ENCODE measurements at places on chromosomes 3 and 15. TPM values are rescaled to one million over a fixed set of nuclear protein-coding genes. Genes with fewer than 3 reads are reported as not detected.

The SOX14 gene
- polyA plus RNA-seq = not detected

DNA sequence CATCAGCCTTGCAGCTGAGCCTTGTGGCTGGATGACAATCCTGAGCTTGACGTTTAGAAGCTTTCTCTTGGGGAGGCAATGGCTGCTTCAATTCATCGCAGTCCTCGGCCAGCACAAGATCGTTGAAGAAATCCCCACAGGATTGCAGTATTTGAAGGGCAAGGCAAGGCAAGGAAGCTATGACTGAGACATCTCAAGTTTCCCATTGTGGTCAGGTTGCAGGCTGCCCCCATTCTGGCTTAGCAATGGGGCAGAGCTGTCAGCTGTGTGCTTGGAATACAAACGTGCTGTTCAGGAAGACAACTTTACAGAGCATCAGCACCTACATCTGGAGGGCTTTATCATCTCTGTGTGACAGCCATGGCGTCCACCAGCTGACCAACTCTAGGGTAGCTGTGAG is 275.9 kb upstream of the TBL1XR1 start:
- DNase-seq = no peak

DNA sequence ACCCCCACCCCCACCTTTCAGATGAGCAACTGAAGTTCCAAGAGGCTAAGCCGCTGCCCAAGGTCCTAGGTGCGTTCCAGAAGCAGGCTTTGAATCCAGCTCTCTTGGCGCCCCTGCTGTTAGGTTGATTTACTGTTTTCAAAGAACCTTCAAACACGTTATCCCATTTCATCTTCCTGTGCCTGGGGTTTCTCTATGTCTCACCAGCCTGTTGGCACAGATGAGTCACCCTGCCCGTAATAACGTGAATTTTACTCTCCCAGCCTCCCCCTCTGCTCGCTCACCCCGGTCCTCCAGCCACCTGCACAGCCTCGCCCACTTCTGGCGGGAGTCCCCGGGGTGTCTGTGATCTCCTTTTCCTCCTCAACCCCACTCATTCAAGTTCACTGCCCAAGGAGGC is 13.0 kb upstream of the TSEN2 start:
- DNase-seq = no peak

DNA sequence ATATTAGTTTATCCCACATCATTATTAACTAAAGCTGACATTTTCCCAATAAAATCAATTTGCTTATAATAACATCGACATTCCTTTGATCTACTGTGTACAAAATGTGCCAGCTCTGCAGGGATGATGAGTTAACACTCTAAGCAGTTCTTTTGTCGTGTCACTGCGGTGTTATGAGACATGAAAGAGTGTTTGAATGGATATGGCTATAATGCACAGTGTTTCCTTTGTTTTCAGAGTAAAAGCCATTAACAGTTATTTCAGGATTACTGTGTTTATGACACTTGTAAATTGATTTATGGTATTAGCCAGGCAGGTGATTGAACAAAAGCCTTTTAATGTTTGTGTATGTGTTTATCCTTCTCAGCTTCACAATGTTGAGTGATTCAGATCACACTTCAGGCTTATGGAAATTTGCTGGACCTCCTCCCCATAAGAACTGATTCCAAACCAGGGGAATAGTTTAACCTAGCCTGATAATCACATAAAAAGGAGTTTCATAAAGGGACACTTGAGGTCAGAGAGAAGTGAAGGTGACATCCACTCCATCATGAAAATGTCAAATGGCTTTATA is 115.7 kb downstream of the CHL1 start:
- DNase-seq = no peak
